Astrocyte of the cerebellum (primary cell): ENCODE measurements at places on chromosomes 1 and 21.

DNA sequence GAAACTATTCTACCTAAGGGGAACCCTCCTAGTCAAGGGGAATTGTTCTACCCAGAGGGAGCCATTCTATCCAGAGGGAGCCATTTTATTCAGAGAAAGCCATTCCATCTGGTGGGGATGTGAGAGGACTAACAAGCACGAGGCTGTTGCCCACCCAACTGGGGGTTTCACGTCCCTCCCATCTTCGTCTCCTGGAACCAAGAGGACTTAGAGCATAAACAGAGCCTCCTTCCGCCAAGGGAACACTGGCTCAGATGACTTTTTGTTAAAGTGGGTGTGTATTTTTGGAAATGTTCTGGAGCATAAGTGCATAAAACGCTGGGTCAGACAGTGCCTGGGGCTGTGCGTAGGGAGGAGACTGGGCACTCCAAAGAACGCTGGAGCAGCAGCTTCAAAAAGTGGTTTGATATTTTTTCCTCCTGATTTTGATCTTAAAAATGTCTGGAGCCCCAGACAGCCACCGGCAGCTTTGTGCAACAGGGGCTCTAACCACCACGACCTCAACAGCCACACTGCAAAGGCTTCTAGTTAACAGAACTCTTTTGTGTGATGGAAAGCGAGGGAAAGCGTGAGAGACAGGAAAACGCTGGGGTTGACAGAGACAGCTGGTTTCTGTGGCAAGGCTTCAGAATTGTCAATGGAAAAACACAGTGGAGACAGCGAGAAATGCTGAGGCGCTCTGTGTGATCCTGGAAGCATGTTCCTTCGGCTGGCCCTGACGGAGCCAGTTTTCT is 363.6 kb upstream of the CAMK1G start:
- peak; percentile 18 for DNase-seq

DNA sequence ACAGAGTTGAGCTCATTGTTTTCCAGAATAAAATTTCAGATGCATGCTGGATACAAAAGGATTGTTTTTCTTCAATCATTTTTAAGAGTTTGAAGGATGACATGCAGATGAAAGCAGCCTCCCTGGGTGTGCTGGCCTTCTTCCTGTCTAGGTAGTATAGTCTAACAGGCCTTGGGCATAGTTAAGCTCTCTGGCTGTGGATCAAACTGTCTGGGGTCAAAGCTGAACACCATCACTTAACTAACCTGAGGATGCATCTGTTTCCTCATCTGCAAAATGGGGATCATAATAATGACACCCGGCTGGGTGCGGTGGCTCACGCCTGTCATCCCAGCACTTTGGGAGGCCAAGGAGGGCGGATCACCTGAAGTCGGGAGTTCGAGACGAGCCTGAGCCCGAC is 6.0 kb upstream of the TIE1 start:
- DNase-seq, result no peak

DNA sequence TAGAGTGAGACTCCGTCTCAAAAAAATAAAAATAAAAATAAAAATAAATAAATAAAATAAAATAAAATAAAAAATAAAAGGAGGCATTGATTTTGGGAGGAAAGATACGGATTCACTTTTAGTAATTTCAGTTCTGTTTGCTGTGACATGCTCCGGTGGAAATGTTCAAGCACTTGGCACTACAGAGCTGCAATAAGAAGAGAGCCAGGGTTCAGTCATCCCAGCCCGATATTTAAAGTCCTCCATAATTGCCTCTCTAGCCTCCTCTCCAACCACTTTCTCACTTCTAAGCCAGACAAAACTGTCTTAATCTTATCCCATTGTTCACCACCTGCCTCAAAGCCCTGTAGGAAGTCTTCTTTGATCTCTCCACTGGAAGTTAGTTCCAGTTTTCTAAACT is 55.0 kb upstream of the MACF1 start:
- DNase-seq, result no peak

GRCh38 chr1:1092894-1093609 is 18.9 kb upstream of the RNF223 start:
- DNase-seq, result no peak

GRCh38 chr1:234706931-234707330 is 97.0 kb upstream of the IRF2BP2 start:
- no peak for DNase-seq

GRCh38 chr1:84603223-84603622 is 29.0 kb upstream of the CTBS start:
- no peak for DNase-seq

DNA sequence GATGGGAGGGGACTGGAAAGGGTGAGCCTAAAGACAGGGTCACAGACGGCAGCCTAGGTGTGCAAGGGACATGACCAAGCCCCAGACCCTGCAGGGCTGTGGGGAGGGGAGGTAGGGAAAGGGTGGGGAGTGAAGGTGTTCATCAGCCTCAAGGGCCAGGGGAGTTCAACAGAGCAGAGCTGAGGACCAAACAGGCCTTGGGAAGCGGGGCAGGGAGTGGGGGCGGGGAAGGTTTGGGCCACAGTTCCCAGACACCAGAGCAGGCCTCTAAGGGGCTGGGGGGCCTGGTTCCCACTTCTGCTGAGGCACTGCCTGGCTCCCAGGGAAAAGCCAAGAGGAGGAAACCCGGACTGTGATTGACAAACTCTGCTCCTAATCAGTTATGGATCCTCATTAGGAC is 456.3 kb downstream of the MATN1 start:
- no peak for DNase-seq

DNA sequence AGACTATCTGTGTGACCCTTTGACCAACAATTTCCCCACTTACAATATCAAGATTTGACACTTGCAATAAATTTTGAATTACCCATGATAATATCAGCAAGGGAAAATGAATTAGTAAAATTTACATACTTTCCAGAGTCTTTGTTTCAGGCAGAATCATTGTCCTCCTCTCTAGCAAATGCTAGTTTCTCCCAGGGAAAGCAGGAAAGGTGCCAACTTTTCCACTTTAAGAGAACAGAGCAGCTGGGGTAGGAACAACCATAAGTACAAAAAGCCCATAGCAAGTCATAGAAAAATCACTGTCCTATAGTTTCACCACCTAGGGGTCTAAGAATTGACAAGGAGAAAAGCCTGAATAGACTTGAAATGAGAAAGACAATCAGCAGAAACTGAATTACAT is 67.1 kb upstream of the GUCA2B start:
- DNase-seq, result no peak

DNA sequence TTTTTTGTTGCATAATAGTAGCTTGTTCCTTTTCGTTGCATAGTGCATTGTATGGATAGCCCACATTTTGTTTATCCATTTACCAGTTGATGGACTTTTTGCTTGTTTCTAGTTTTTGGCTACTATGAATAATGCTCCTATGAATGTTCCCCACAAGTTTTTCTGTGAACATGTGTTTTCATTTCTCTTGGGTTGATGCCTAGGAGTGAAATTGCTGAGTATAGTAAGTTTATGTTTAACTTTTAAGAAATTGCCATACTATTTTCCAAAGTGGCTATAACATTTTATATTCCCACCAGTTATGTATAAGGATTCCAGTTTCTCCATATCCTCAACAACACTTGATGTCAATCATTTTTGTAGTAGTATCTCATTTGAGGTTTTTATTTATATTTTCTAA is 84.8 kb upstream of the CACYBP start:
- DNase-seq, result no peak

- no peak for DNase-seq
Observed at GRCh38 chr1:25111706-25112105, 120.6 kb downstream of the SYF2 start.

- no peak for DNase-seq
Observed at GRCh38 chr1:184867866-184868689, 106.2 kb downstream of the NIBAN1 start.

DNA sequence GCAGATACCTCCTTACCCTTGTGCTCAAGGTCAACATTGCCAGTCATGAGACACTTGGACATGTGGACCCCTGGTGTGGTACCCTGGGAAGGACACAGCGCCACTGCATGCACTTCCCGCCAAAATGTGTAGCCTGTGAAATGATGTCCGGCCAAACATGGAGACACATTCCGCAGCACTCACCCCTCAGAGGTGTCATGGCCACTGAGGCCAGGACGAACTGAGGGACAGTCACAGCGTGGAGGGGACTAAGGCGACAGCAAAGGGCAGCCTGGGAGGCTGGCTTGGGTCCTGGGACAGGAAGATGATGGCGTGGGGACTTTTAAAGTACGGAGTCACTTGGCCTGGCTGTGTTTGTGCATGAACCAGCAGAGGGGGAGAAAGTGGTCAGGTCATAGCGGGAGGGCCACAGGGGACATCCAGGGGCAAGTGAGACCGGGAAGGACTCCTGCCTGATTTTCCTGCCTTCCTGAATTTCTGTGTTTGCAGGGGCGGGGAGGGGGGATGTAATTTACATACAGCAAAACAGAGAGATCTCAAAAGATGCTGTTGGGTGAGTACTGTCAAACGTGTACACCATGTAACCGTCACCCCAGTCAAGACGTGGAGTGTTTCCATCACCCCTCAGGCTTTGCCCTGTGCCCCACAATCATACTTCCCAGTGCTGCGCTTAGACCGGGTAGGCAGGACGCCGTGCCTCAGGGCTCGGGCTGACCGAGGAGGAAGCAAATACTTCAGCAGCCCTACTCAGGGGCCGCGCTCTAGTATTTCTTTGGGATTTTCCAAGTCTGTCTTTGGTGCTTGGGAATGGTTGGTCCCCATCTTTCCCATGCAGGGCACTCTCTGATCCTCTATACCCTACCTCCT is 45.2 kb downstream of the WDR4 start:
- DNase-seq, result no peak

- DNase-seq, result no peak
Observed at GRCh38 chr1:212769459-212770167, 22.0 kb downstream of the NSL1 start.

GRCh38 chr1:167447521-167448136 is 70.7 kb downstream of the CD247 start:
- no peak for DNase-seq

DNA sequence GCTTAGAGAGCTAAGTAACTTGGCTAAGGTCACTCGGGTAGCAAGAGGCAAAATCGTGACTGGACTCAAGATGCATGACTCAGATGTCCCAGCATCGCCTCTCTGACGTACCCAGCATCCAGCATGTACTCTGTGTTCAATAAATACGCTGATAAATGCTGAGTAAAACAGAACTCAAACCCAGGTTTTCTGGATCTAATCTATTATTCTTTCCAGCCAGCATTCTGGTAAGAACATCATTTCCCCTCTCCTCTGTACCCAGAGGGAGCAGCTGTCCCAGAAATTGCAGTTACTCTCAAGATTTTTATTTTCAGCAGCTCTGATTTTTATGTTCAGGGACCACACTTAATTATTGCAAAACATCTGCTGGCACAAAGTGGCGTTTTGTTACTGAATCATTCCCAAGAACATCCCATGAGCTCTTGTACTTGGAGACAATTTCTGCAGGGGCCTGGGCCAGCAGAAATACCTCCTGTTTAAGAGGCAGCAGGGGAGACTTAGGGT is 249.0 kb downstream of the PRDM2 start:
- DNase-seq, result no peak

DNA sequence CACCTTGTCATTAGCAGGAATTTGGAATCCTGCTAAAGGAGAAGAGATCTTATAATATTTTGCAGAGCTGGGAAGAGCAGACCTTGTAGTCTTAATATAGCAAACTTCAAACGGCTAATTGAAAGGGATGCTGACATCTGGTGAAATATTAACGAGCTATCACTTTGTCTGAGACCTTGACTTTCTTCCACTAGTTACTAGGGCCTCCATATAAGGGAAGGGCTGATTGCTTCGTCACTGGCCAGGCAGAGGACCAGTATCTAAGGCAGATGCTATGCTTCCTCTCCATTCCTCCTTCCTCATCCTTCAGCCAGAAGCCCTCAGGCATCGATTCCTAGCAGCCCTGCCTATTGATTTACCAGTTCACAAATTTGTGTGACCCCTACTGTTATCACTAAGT is 6.0 kb upstream of the VTCN1 start:
- no peak for DNase-seq
